ENCODE measurements at places on chromosomes 13 and 19.
A peak's percentile ranks its signal among the peaks of the same experiment; 100 is the strongest.

DNA sequence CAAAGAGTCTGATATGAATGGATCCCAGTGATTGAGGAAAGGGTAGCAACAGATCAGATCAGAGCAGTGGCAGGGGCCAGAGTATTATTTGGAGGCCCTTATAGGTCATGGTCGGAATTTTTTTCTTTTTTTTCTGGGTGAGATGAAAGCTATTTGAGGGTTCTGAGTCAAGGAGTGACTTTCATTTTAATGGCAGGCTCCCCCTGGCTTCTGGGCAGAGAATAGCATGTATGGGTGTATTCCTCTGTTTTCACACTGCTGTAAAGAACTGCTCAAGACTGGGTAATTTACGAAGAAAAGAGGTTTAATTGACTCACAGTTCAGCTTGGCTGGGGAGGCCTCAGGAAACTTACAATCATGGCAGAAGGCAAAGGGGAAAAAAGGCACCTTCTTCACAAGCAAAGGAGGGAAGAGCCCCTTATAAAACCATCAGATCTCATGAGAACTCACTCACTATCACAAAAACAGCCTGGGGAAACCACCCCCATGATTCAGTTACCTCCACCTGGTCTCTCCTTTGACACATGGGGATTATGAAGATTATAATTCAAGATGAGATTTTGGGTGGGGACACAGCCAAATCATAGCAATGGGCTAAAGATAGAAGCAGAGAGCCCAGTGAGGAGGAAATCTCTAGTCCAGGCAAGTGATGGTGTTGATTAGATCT, 3.0 kb upstream of the SLC6A16 start:
- no peaks in the 10 kb centered on the region for H3K36me3 ChIP-seq
- no peaks in the 10 kb centered on the region for H3K4me1 ChIP-seq
- peak; percentile 34 for DNase-seq
- H3K4me3 ChIP-seq, result no peak overlapping the region

DNA sequence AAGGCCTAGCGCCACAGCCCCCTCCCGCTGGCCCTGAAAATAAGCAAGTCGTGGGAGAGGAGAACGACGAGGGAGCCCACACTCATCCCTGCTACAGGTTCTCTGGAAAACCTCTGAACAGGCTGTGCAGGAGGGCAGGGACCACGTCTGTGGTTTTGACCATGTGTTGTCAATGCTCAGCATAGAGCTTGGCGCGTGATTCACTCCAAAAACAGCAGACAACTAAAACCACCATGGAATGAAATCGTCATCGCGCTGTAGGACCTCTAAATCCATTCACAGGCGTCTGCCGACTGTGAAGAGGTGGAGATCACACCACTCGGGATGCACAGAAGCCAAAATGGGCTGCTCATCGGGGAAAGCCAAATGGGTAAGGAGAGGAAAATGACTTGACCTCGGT, 121.3 kb downstream of the COL4A1 start:
- H3K4me1 ChIP-seq, result no peaks in the 10 kb centered on the region
- DNase-seq, result no peak
- no peak overlapping the region for H3K4me3 ChIP-seq
- no peaks in the 10 kb centered on the region for H3K27me3 ChIP-seq
- H3K27ac ChIP-seq, result no peak overlapping the region
- peaks cover 45% of the 10 kb centered on the region for H3K36me3 ChIP-seq

DNA sequence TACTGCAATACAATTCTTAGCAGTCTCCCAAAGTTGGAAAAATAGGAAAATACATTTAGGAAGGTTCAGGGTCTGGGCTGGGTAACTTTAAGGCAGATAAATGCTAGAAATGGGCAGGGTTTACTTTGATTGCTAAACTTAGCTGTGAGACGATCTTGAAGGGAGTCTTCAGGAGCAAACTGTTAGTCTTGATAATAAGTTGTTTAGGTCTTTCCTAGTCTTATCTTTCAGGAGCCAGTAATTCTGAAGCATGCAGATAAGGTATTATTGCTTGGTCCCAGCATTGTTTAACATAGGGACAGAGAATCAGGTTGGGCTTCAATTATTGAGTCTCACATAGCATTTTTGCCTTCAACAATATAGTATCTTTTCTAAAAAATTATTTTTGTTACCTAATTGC, 262.4 kb upstream of the MIR17HG start:
- no peaks in the 10 kb centered on the region for H3K4me1 ChIP-seq
- no peak for DNase-seq
- H3K36me3 ChIP-seq, result no peaks in the 10 kb centered on the region
- no peak overlapping the region for H3K4me3 ChIP-seq

DNA sequence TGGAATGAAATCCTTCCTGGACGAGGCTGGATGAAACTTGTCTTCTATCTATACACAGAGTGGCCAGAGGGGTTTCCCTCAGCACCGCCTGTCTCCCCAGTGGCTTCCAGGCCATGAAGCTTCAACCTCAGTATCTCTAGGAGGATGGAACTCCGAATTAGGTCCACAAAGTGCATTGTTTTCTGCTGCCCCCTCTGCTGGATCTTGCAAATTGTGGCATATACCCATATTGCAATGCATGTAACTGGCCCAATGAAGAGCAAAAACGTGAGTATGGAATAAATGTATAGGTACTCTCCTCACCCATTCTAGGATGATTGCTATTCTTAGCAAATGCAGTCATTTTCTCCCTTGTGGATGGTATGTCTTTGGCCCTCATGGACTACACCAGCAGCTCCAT, 14.7 kb upstream of the LILRB4 start:
- H3K27ac ChIP-seq, result no peak overlapping the region
- no peak for DNase-seq
- H3K36me3 ChIP-seq, result no peaks in the 10 kb centered on the region
- H3K4me1 ChIP-seq, result no peaks in the 10 kb centered on the region
- H3K27me3 ChIP-seq, result no peaks in the 10 kb centered on the region
- no peak overlapping the region for H3K4me3 ChIP-seq

DNA sequence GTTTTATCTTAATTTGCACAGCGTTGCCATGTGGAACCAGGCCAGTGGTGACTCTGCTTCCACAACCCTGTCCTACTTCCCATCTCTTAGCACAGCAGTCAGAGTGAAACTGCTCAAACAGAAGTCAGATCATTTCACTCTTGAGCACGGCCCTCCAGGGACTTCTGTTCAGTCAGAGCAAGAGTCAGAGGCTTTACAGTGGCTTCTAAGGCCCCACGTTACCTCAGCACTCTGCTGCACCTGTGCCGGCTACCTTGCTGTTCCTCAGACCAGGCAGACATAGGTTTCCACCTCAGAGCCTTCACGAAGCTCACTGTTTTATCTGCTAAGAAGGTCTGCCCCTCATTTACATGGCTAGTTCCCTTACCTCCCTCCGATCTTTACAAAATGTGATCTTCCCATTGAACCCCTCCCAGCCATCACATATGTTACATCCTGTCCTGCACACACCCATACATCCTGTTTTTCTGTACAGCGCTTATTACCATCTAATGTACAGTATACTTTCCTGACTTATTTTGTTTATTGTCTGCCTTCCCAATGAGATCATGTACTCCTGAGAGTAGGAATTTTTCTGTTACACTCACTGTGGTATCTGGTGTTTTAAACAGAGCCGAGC, 41.6 kb downstream of the TM9SF2 start:
- DNase-seq, result peak; percentile 28
- H3K27me3 ChIP-seq, result no peaks in the 10 kb centered on the region
- H3K4me3 ChIP-seq, result no peak overlapping the region
- peaks cover 17% of the 10 kb centered on the region for H3K4me1 ChIP-seq
